ENCODE measurements at places on chromosomes 3 and 15. TPM values are rescaled to one million over a fixed set of nuclear protein-coding genes. Genes with fewer than 3 reads are reported as not detected.

CASR gene
- 0.09 TPM for total RNA-seq

CX3CR1 gene
- 7.9 TPM for total RNA-seq

ALDH1A3 gene
- 46.3 TPM for total RNA-seq

WDR49 gene
- total RNA-seq, result 48.5 TPM

PARP15 gene
- 0.36 TPM for total RNA-seq

BBX gene
- 52.5 TPM for total RNA-seq

CTXND1 gene
- total RNA-seq, result 7.3 TPM

C3orf20 gene
- total RNA-seq, result 0.18 TPM

FYCO1 gene
- total RNA-seq, result 4.7 TPM

FBXO40 gene
- not detected for total RNA-seq

FBXW12 gene
- 1.2 TPM for total RNA-seq

SLC28A2 gene
- not detected for total RNA-seq

MESP2 gene
- total RNA-seq, result 0.27 TPM

CLRN1 gene
- not detected for total RNA-seq

EOMES gene
- 55.9 TPM for total RNA-seq

DUOX1 gene
- 0.27 TPM for total RNA-seq

IQCF2 gene
- not detected for total RNA-seq

GOLGA8N gene
- total RNA-seq, result 8.9 TPM

RYK gene
- total RNA-seq, result 107 TPM

ACTC1 gene
- 4.7 TPM for total RNA-seq

FAM3D gene
- not detected for total RNA-seq

TRAIP gene
- 6.4 TPM for total RNA-seq

DNAH12 gene
- 1.7 TPM for total RNA-seq

ZDHHC19 gene
- not detected for total RNA-seq

HCN4 gene
- total RNA-seq, result 5.9 TPM

ZNF619 gene
- total RNA-seq, result 10.1 TPM
